ENCODE measurements at places on chromosomes 5 and 9.

DNA sequence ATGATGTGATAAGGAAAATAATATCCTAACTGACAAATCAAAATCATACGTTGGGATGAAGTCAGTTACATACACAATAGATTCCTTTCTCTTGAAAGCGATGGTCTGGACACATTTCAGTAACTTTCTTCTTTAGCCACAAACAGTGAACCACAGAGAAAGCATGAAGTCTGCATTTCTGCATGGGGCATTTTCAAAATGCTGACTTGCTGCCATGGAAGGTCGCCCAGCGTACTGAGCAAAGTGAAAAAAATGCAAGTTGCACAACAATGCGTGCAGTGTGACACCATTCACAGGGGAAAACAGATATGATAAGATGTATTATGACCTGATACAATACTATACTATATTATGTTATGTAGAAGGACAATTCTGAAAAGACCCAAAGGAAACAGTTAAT is 146.3 kb downstream of the SNX18 start:
- DNase-seq, result peak; percentile 98

DNA sequence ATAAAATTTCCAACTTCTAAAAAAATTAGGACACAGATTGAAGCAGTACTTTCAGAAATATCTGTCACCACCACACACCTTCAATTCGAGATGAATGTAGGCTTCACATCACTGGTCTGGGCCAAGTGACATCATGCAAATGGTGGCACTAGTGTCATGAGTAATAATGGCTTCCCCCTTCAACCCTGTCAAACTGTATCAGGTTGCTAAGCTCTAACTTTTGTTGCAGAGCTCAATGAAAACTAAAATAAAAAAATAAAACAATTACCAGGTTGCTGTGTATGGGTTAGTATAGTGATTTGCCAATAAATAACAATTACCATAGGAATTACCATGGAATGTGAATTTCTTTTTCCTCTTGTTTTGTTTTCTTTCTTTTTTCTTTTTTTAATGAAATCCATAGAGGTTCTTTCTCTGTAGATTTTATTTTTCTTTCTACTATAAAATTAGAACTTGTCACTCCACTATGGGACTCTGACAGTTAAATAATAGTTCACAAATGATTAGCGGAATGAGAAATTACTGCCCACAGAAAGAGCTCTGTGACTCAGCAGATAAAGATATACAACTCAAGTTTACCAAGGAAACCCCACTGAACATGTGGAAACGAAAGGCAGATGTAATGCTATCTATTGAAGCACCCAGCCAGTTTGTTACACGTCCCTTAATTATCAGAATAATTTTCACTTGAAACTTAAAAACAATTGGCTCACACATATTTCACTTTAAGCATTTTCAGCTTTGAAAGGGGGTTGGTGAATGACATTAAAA is 783.8 kb upstream of the WWC1 start:
- DNase-seq, result peak; percentile 21

DNA sequence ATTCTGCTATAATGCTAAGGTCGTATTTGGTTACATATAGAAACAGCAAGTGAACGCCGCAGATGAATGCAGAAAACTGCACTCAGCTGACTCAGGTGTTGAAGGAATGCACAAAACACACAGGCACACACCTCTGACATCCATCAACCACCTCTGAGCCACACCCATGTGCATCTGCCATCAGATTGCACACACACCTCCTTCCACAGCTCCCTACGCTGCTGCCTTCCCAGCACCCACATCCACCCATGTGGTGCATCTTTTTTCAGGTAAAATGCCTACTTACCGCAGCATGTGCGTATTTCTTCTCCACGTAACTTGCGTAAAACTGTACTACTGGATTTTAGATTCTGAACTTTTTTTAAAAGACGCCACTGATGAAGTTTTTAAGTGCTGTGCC is 7.1 kb downstream of the STK10 start:
- no peak for DNase-seq

GRCh38 chr9:126915281-126915816 is 767 bp downstream of the RALGPS1 start:
- no peak for DNase-seq

DNA sequence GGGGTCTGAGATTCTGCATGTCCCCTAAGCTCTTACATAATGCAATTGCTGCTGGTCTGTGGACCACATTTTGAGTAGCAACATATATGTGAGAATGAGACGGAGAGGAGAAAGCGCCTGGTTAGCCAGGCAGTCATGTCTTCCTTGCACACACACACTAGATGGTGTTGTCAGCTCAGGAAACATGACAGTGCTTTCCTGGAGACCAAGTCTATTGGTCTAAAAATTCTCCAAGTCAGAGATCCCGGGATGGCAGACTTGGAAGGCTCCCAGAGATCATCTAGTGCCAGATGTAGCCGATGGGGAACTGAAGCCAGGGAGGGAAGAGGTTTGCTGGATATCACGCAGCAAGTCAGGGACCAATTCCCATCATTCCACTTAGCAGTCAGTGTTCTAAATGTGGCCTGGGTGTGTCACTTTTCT is 53.4 kb downstream of the GALNT12 start:
- peak; percentile 95 for DNase-seq

- DNase-seq, result no peak
Observed at GRCh38 chr5:169881702-169882303, 98.5 kb downstream of the INSYN2B start.

GRCh38 chr9:79264511-79265355 is 307.0 kb upstream of the TLE4 start:
- peak; percentile 51 for DNase-seq

DNA sequence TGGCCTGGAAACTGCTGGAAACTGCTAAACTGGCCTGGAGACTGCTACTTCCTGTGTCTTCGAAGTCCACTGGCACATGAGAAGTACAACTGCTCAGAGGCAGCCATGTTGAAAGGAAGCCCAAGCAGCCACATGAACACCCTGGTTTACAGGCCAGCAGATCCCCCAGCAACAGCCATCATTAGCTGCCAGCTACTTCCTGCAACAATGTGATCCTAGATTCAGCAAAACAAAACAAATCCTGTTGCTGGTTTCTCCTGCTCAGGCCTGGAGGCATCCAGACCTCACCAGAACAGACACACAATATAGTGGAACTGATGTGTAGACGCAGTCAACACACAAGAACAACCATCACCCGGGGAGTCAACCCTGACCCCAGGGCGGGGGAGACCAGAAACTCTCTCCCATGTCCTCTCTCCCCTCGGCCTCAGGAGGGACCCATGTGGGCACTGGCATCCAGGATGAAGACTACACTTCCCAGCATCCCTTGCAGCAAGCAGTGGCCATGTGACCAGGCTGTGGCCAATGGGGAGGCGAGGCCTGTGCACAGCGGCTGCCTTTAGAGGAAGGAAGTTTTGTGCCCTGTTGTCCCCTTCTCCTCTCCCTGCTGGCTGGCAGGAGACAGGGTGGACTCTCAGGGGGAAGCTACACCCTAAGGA is 9.2 kb upstream of the LCN15 start:
- no peak for DNase-seq
